ENCODE measurements at places on chromosomes 11 and 22.
A peak's percentile ranks its signal among the peaks of the same experiment; 100 is the strongest.

- DNase-seq: no peak
Observed at GRCh38 chr22:45628515-45628914, 43.1 kb upstream of the ATXN10 start.

DNA sequence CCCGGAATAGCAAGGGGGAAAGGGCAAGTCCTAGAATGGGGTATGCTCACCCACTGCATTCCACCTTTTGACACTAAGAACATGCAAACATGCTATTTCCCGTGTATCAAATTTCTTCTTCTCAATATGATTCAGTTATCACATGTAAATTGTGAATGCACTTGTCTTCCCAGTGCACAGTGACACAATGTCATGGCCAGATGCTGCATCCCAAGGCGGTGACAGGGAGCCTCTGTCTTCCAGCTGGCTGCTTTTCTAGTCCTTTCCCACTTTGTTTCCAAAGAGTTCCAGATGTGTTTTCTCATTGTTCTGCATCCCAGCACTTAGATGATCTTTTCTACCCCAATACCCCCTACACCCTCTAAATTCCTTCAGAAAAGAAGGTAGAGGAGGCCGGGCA lies 12.4 kb downstream of the SLC25A18 start:
- DNase-seq: no peak

GRCh38 chr11:76658651-76659650 lies 11.6 kb downstream of the LRRC32 start:
- no peak for DNase-seq

DNA sequence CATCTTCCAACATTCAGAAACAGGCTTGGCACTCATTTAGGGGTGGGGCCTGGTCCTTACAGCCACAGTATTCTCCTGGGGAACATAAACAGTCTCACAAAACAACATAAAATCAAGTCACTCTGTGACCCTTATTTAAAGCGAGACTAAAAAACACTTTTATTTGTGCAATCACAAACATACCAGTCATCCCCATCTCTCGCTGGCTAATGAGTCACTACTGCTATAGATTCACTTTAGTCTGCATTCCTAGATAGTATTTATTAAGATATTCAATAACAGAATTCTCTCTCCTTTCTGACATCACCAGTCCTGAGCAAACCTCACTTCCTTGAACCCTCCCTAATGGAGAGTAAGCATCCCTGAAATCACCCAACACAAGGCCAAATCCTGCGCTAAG lies 68.0 kb downstream of the ZBTB44 start:
- DNase-seq: no peak

DNA sequence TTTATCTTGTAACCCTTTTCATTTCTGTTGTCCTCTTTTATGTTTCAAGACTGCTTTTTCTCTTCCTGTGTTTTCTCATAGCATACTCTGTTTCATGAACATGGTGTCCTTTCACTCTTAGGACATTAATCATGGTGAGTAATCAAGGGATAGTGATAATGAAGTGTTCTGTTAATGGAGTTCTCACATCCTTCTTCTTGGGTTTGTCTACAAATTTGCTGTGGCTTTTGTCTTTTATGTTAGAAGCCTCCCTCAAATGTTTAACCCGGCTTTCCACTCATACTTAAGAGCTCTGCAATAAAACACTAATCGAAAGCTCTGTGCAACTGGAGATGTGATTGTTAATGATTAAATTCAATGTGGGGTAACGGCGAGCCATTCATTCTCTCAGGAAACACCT lies 593.6 kb downstream of the NELL1 start:
- DNase-seq: no peak

- DNase-seq: peak; percentile 15
Observed at GRCh38 chr11:45332276-45332934, 46.3 kb upstream of the SYT13 start.

GRCh38 chr11:127470306-127470884 lies 469.8 kb upstream of the KIRREL3 start:
- no peak for DNase-seq

DNA sequence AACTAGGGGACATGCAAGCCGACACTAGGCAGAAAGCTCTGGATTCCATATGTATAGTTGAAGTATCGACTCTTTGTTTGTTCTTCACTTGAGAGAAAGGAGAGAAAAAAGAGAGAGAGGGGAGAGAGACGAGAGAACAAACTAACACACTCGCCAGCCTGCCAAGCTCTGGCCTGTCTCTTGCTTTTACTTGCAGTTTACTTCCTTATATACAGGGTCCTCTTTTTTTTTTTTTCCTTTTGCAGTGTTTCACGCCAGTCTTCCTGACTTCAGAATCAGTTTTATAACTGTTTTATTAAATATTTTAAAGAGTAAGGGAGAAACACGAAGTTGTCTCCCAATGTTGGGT lies 19.9 kb downstream of the TEAD1 start:
- no peak for DNase-seq

DNA sequence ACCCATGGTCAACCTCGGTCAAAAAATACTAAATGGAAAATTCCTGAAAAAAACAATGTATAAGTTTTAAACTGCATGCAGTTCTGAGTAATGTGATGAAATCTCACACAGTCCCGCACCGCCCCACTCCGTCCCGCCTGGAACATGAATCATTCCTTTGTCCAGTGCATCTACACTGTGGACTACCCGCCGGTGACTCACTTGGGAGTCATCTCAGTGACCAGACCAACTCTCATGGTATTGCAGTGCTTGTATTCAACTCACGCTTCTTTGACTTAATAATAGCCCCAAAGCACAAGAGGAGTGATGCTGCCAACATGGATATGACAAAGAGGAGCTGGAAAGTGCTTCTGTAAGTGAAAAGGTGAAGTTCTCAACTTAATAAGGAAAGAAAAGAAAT lies 48.8 kb downstream of the ARHGAP32 start:
- DNase-seq: no peak

DNA sequence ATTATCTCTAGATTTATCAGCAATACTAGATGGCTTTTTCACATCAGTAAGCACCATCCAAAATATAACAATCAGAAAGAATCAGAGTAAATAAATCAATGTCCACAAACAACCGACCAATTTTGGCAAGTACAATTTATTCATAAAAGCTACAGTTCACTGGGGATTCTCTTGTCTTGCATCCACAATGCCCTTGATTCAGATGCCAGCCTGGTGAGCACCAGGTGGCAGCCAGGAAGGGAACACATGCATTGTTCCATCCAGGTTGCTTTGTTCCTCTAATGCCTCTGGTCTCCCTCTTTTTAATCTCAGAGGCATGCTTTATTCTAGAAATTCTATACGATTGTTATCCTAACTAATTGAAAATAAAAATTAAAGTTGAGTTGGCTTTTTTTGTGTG lies 242.1 kb upstream of the KIRREL3 start:
- no peak for DNase-seq

GRCh38 chr11:117706322-117706814 lies 90.6 kb downstream of the DSCAML1 start:
- DNase-seq: no peak

DNA sequence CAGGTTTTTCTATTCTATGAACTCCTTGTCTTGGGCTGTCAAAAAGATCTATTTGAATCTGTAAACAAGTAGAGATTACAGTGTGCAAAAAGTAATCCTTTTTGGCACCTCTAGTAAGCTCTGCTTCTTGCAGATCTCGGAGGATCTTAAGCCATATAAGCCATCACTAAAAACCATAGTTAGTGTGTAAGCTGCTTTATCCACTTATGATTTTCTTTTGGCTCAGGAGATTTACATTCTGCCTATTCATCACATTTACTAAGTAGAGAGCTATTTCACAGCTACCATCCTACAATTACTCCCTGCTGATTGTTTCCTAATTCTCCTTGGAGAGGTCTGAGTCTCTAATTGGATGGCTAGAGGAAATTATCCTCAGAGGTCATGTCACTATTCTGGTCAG lies 385.7 kb downstream of the AASDHPPT start:
- no peak for DNase-seq

DNA sequence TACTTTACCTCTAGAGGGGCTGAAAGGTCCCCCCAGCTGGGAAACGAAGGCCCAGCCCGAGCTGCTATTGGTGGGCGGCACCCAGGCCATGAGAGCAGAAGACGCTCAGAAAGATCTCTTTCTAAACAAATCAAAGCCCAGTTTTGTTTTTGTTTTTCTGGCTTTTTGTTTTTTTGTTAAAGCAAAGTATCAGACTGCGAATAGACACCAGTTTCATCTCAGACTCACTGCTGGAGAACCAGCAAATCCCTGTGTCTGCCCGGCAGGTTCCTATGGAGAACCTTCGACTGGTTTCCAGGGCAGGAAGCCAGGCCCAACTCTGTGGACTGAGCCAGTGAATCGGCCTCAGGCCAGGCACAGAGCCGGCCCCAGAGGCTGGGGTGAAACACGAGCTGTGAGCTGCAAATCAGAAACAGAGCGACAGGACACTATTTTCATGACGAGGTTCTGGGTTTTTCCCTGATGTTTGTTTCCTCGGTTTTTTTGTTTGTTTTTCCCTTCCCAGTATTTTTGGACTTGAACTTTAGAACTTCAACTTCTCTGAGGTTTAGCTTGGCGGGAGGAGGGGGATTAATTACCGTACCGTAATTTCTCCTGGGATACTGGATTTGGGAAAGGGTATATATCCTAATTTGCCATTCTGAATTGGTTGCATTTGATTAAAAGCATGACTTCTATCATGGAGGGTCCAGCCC lies 16.0 kb upstream of the B4GALNT4 start:
- DNase-seq: no peak

Data from stimulated activated naive CD4-positive, alpha-beta T cell treated with Interleukin-2 at 50 U/mL for 16 hours (primary cell).